ENCODE measurements at places on chromosomes 4 and X.

GRCh38 chr4:113349430-113349829 lies 300.0 kb downstream of the ANK2 start:
- DNase-seq = no peak

GRCh38 chr4:77990904-77991358 lies 66.2 kb upstream of the FRAS1 start:
- DNase-seq = no peak

- DNase-seq = no peak
Measured at GRCh38 chr4:152455311-152455710, 80.6 kb downstream of the FBXW7 start.

DNA sequence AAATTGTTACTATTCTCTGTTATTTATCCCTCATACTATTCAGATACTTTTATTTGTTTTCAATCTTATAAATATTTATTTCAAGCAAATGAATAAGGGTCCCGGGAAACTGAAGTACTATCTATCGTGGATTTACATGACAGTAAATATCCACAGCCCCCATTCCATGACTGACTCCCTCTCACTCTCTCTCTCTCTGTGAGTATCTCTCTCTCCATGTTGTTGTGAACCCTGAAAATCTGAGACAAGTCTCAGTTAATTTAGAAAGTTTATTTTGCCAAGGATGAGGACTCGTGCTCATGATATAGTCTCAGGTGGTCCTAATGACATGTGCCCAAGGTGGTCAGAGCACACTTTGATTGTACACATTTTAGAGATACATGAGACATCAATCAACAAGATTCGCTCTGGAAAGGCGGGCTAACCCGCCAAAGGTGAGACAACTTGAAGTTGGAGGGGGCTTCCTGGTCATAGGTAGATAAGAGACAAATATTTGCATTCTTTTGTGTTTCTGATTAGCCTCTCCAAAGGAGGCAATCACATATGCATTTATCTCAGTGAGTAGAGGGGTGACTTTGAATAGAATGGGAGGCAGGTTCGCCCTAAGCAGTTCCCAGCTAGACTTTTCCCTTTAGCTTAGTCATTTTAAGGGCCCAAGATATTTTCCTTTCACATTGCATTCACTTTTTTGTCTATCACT lies 986.4 kb downstream of the NLGN4X start:
- no peak for DNase-seq

Measured in stimulated activated CD8-positive, alpha-beta memory T cell treated with anti-CD3 and anti-CD28 coated beads, Interleukin-2, amount 100 ng/mL, for 1 hour (primary cell).